ENCODE measurements at places on chromosomes 4 and X.

GRCh38 chr4:124833831-124834505 lies 121.4 kb upstream of the ANKRD50 start:
- no peak for DNase-seq

- DNase-seq, result no peak
Measured at GRCh38 chr4:76666944-76667532, 230.9 kb downstream of the SOWAHB start.

DNA sequence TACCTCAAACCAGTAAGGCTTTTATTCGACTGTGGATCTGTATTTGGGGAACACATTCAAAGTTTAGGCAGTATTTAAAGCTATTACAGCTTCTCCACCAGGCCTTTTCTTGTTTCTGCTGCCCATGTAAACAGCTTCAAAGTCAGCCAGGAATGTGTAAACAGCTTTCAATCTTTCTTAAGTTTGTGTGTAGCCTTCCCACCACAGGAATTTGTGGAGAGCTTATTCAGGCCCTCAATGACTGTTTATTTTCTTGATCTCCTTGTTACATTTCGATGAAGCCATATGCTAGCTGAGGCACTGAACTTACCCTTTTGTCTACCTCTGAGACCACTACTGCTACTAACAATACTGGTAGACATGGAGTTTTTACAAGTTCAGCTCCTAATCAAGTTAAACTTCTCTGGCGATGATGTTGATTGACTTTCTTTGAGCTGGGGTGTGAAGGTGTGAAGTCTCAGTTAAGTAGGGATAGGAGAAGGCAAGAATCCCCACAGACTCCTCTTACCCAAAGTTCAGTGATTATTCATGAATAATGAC lies 72.6 kb downstream of the NWD2 start:
- no peak for DNase-seq

GRCh38 chrX:37383313-37383712 lies 34.1 kb downstream of the PRRG1 start:
- DNase-seq, result no peak

GRCh38 chr4:146029147-146029546 lies 90.5 kb upstream of the ZNF827 start:
- no peak for DNase-seq

GRCh38 chr4:144357975-144358374 lies 217.5 kb upstream of the GYPA start:
- DNase-seq, result no peak

GRCh38 chrX:77733342-77733741 lies 52.7 kb downstream of the ATRX start:
- DNase-seq, result no peak

- peak; percentile 47 for DNase-seq
Measured at GRCh38 chr4:85676850-85677590, 202.1 kb downstream of the ARHGAP24 start.
